ENCODE measurements at places on chromosomes 16 and 17. TPM values are rescaled to one million over a fixed set of nuclear protein-coding genes. Genes with fewer than 3 reads are reported as not detected.
A peak's percentile ranks its signal among the peaks of the same experiment; 100 is the strongest.

The NPIPB6 gene
- not detected for total RNA-seq

The OR1F1 gene
- total RNA-seq: not detected

The CDH15 gene
- total RNA-seq: 72.0 TPM

DNA sequence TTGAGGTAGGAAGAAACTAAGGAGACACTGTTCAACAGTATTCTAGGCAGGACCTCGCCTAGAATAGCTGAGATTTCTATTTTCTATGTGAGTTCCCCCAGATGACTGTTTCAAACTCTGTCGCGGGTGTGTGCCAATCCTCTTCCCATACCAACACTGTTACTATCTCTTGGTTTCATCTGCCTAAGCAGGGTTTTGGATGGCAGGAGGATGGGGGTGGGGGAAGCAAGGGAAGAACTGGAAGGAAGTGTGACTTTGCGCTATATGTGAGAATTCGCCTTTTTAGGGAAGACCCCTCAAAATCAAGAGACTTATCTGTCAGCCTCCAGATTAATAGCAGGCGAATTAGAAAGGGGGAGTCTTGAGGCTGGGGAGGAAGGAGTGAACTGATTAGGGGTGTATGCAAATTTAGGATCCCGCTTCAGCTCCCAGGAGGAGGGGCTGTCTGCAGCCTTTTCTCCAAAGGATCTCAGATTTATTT lies 521 bp upstream of the G6PC3 start:
- peak; percentile 31 for DNase-seq

- no peak for DNase-seq
Measured at GRCh38 chr16:88132836-88133506, 181.7 kb downstream of the BANP start.

DNA sequence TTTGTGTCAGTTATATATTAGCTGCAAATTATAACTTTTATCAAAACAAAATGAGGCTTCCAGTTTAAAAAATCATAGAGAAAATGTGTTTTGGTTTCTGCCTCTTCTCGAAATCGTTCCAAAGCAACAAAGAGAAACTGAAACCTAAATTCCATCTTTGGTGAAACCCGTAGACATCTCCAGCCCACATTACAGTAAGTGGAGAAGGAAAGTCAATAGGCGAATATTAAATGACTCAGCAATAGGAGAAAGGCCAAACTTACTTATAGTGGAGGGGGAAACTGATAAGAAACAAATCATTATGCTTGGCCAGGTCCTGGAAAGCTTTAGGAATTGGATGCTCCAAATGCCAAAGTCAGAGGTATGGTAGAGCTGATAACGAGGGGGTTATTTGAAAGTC lies 103.0 kb upstream of the SHISA6 start:
- no peak for DNase-seq

DNA sequence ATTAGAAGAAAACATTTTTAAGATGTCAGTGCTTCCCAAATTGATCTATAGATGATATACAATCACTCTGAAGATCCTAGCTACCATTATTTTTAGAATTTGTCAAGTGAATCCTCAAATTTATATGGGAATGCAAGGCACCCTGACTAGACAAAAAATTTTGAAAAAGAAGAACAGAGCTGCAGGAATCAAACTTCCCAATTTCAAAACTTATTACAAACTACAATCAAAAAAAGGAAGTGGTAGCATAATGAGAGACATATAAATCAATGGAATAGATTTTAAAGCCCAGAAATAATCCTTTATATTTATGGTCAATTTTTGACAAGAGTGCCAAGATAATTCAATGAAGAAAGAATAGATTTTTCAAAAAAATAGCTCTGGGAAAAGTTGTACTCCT lies 198.3 kb upstream of the KCNJ16 start:
- no peak for DNase-seq

The FBXW10B gene
- 1.6 TPM for total RNA-seq

GRCh38 chr17:77297693-77298666 lies 157.2 kb downstream of the SEC14L1 start:
- DNase-seq: no peak

GRCh38 chr17:77423589-77424451 lies 283.1 kb downstream of the SEC14L1 start:
- DNase-seq: peak; percentile 94

The CNP gene
- total RNA-seq: 45.2 TPM

The EEF2KMT gene
- 5.2 TPM for total RNA-seq

The MYO15A gene
- 0.21 TPM for total RNA-seq

GRCh38 chr16:58853854-58854791 lies 120.0 kb upstream of the GOT2 start:
- no peak for DNase-seq

DNA sequence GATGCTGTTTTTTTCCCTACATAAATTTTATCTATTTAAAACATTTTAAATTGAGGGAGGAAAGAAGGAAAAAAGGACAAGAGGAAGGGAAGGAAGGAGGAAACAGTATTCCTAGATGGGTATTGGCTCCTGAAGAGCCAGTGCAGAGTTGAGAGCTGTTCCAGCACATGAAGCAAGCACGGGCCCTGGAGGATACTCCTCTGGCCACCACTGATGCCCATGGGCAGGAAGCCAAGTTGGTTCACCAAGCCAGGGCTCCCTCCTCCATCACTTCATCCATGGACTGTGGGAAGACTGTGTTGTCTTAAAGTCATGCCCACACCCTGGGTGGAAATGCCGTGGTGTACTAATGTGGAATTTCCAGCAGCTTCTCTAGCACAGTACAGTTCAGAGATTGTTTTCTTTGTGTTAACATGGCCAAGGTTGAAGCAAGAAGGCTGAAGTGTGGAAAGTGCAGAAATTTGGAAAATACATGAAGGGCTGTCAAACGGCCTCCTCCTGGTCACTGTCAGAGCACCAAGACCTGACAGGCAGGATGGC lies 23.9 kb upstream of the NOS2 start:
- DNase-seq: peak; percentile 24

DNA sequence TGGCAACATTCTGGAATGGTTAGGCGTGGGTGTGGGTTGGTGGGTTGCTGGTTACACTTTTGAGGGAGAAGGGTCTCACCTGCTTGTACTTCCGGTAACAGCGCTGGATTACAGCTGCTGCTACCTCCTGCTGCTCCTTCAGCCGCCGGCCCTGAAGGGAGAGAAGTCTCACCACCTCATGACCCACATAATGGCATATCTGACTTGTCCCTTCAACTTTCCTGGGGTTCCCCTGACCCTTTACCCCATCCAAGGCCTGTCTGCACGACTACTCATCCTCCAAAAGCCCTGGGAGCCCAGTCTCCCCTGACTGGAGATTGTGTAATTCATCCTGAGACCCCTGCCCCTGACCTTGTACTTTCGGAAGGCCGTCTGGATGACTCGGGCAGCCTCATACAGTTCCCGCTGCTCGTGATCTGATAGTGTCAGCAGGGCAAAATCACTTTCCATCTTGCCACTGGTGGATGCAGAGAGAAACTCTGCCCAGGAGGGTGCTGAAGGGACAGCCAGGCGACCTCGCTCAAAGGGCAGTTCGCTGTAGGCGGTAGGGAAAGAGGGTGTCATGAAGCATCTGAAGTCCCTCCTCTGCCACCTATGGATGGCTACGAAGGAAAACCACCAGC lies 2.0 kb upstream of the SPAG7 start:
- no peak for DNase-seq

DNA sequence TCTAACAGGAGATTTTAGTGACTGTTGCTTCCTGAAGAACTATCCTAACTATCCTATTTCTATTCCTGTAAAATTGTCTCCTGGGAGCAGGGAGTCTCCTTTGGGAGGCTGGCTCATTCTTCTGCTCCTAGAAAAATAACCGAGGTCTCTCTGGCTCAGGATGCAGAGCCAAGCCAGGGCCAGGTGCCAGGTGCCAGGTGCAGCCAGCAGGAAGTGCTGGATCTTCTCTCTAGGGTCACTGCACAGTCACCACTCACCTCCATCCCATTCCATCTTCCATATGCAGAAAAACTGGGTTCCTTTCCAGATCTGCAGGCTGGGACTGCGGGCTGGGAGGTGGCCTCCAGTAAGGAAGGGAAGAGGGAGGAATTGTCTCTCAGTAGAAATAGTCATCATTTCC lies 3.8 kb upstream of the TMC7 start:
- no peak for DNase-seq

DNA sequence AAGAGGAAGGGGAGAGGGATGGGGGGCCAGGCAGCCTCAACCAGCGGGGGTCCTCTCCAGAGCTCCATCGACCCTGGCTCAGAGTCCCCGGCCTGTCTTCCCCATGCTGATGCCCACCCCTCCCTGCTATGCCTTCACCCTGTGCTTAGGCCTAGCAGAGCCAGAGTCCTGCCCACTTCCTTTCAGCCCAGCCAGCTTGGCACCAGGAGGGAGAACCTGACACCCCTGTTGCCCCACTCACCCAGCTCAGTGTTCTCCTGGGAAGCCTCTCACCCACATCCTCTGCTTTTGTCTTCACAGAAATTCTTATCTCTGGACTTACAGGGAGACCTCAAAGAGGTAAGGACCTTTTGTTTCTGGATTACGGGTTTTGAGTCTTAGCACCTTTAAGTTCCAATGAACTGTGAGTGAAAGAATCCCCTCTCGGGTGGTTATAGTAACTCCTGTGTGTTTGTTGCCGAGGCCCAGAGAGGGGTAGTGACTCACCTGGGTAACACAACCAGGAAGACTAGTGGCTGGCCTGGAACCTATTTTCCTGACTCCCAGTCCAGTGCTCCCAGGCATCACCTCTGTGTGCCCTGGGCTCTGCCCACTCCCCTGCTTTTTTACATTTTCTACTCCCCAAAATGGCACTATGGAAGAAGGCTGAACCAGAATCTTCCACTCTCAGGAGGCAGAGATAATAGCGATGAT lies 53.3 kb downstream of the CES1 start:
- DNase-seq: no peak

The ABI3 gene
- 4.5 TPM for total RNA-seq

DNA sequence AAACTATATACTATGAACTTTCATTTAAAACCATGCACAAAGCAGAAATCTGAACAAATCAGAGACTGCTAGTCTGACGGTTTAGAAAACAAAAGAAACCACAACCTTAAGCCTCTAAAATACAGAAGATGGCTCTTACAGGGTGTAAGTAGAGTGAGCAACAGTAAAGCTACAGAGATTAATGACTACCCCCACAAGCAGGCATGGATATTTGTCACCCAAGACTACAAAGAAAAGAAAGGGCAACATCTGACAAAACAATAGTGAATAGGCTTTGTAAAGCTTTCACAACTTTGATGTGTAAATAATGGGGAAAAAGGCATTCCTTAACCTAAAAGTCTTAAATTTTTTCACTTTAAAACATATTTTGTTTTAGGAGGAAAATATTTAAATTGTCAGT lies 75.0 kb downstream of the SPAG9 start:
- peak; percentile 57 for DNase-seq

The TEKT5 gene
- 1.0 TPM for total RNA-seq

The GRAP gene
- 8.1 TPM for total RNA-seq

The CACNG5 gene
- total RNA-seq: not detected

DNA sequence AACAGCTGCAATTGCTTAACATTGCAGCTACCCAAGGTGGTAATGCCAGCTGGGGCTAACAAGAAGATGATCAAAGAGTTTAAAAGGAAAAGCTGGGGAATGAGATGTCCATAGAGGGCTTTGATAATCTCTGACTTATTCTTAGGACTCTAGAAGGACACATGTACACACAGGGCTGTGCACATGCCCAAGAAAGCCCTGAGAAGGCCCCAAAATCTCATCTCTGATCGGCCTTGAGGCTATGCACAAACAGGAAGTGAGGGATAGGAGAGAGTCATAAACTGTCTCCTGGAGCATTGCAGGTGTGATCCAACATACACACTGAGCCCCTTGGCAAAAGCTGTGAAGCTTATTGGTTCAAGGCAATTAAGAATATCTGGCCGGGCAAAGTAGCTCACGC lies 17.2 kb upstream of the RABEP1 start:
- no peak for DNase-seq

The IRX6 gene
- total RNA-seq: 0.10 TPM

- peak; percentile 97 for DNase-seq
Measured at GRCh38 chr17:4997302-4998026, at the start of the genes INCA1 and KIF1C. Gene INCA1, minus strand, starts transcription at chr17:4997522. Its CDS starts 3,085 bp downstream, at chr17:4994437. Gene KIF1C, plus strand, starts transcription at chr17:4997950. Its CDS starts 2,297 bp downstream, at chr17:5000247.

The OR1A1 gene
- not detected for total RNA-seq

DNA sequence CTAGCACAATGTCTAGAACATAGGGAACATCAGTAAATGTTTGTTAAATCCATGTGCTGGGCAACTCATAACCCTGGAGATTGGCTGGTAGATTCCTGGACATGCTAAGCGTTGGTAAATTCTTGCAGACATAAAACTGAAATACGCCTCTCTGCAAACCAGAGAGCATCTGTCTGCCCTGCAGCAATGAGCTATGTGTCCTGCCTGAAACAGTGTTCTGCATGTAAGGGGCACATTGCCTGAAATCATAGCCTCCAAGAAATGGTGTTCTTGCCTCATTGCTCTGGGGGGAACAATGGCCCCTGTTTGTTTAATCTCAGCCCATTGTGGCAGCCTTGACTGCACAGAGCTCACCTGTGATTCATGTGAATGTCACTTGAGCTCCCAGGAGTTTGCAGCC lies 113.5 kb upstream of the CCL2 start:
- no peak for DNase-seq

The CD300LB gene
- total RNA-seq: 0.31 TPM

- DNase-seq: peak; percentile 88
Measured at GRCh38 chr17:1755252-1755826, 6.5 kb upstream of the SERPINF1 start.

The SRCIN1 gene
- total RNA-seq: 1.0 TPM

DNA sequence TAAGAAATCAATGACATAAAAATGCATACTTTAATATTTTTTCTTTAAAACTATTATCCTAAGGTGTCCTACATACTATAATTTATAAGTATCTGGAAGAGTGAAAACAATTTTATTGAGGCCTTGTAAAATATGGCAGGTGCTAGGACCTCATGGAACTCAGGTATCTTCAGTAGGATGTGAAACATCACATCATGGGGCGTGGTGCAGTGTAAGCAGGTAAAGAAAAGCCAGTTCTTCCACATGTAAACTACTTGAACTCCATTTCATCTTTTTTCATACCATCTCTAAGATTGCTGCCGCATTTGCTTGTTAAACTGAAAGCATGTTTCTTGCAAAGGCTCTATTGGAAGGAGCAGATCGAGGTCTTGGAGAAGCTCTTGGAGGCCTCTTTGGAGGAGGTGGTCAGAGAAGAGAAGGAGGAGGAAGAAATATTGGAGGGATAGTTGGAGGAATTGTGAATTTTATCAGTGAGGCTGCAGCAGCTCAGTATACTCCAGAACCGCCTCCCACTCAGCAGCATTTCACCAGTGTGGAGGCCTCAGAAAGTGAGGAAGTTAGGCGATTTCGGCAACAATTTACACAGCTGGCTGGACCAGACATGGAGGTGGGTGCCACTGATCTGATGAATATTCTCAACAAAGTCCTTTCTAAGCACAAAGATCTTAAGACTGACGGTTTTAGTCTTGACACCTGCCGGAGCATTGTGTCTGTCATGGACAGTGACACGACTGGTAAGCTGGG lies at the start of gene CAPNS2:
Gene CAPNS2, plus strand, starts transcription at position 253 of the 744 bp plus-strand sequence. Its CDS starts 73 bp downstream, at position 326.
- DNase-seq: peak; percentile 32

The RUNDC3A gene
- total RNA-seq: 5.9 TPM

DNA sequence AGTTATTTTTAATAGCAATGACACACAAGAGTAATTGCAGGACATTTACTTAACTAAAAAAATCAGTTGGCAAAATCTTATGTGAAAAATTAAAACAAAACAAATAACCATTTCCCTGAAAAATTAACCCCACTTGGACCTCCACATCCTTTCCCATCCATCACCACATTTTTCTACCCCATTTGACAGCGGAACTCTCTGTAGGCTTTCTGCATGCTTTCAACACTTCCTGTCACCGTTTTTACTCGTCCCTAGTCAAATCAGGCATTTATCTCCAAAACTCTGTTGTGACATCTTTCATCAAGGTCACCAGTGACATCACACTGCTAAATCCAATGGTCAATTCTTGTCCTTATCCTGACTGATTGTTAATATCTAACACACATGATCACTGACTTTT lies 27.5 kb downstream of the KCNJ16 start:
- no peak for DNase-seq

GRCh38 chr17:61248399-61248798 lies 151.2 kb upstream of the TBX2 start:
- no peak for DNase-seq

Data from tongue (tissue), 3 donors.